ENCODE measurements at places on chromosomes 6 and 20. TPM values are rescaled to one million over a fixed set of nuclear protein-coding genes. Genes with fewer than 3 reads are reported as not detected.

The GSTA2 gene
- not detected for total RNA-seq

DNA sequence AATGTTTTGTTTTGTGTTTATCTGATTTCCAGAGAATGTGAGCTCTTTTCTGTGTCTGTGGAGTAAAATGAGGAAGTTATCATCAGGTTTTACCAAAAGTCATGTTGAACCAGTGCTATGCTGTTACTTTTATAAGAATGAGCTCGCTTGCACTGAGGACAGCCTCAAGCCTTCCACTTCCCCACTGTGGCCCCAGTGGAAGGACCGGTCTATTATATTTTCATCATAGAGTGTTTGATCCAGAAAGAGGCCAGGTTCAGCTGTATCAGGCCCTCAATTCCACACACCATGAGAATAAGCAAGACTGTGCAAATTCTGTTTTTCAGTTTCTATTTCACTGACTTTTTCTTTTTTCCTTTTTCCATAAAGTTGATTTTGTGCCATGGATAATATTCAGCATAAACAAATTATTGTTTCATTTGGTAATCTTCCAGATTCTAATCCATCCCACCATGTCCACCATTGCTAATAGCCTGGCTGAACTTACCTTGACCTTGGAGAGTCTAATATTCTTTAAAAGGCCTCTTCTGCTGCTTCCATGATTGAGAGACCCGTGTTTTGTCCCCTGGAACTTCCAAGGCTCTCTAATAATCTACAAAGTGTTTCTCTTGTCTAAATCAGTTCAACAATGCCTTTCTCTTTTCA lies 286.2 kb downstream of the THBS2 start:
- H3K36me3 ChIP-seq = no peaks in the 10 kb centered on the region
- H3K4me3 ChIP-seq = no peak overlapping the region
- DNase-seq = no peak
- no peaks in the 10 kb centered on the region for H3K4me1 ChIP-seq

- H3K4me3 ChIP-seq = no peak overlapping the region
- no peak overlapping the region for H3K27ac ChIP-seq
- DNase-seq = no peak
- H3K27me3 ChIP-seq = no peaks in the 10 kb centered on the region
- H3K4me1 ChIP-seq = no peaks in the 10 kb centered on the region
- H3K36me3 ChIP-seq = no peaks in the 10 kb centered on the region
Measured at GRCh38 chr6:142275236-142276006, 26.4 kb upstream of the ADGRG6 start.

DNA sequence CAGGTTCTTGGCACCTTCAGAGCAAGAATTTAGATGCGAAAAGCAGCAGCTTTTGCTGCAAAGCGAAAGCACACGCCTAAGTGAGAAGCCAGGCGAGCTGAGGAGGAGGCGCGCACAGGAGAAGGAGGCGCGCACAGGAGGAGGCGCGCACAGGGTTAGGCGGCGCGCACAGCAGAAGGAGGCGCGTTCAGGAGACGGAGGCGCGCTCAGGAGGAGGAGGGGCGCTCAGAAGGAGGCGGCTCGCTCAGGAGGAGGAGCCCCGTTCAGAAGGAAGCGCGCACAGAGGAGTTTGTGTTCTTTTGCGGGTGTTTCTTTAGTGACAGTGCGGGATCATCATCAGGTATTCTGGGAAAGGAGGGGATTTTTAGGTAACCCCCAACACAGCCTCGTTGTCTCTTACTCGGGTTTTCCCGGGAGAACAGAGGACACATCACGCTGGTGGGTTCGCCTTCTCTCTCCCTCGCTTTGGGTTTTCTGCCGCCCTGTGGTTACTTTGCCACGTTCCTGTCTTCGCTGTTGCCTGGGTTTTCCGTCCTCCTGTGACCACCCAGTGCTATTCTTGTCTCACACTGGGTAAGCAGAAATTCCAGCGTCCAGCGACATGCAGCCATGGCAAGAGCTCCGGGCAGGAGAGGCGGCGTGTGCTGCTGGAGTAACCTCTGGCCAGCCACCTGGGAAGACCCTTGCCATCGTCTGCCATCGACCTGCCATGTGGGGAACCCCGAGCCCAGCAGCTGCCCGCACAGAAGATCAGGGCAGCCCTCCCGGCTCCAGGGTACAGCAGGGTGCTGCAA lies 47.0 kb downstream of the WDR27 start:
- no peak for DNase-seq
- H3K27ac ChIP-seq = no peak overlapping the region
- H3K36me3 ChIP-seq = no peaks in the 10 kb centered on the region

GRCh38 chr6:143559051-143559660 lies 47.6 kb upstream of the FUCA2 start:
- no peak for DNase-seq
- H3K4me3 ChIP-seq = no peak overlapping the region
- H3K27me3 ChIP-seq = no peaks in the 10 kb centered on the region
- H3K27ac ChIP-seq = no peak overlapping the region
- H3K4me1 ChIP-seq = no peaks in the 10 kb centered on the region

- no peaks in the 10 kb centered on the region for H3K4me1 ChIP-seq
- H3K36me3 ChIP-seq = no peaks in the 10 kb centered on the region
- H3K4me3 ChIP-seq = no peak overlapping the region
- peaks cover 5% of the 10 kb centered on the region for H3K27me3 ChIP-seq
Measured at GRCh38 chr20:62598761-62599194, 43.5 kb upstream of the SLCO4A1 start.

The TMEM244 gene
- total RNA-seq = not detected

GRCh38 chr6:17705428-17705777 lies 1.3 kb downstream of the NUP153 start:
- H3K4me3 ChIP-seq = peak overlapping the region; percentile 69
- no peaks in the 10 kb centered on the region for H3K4me1 ChIP-seq
- DNase-seq = no peak
- no peaks in the 10 kb centered on the region for H3K27me3 ChIP-seq
- no peaks in the 10 kb centered on the region for H3K36me3 ChIP-seq
- peak overlapping the region; percentile 94 for H3K27ac ChIP-seq

The HRH3 gene
- total RNA-seq = 1.7 TPM

The CLPSL1 gene
- total RNA-seq = not detected

- H3K27me3 ChIP-seq = no peaks in the 10 kb centered on the region
- H3K27ac ChIP-seq = no peak overlapping the region
- H3K4me1 ChIP-seq = no peaks in the 10 kb centered on the region
- H3K4me3 ChIP-seq = no peak overlapping the region
Measured at GRCh38 chr20:5509803-5510202, 193.0 kb upstream of the PROKR2 start.

DNA sequence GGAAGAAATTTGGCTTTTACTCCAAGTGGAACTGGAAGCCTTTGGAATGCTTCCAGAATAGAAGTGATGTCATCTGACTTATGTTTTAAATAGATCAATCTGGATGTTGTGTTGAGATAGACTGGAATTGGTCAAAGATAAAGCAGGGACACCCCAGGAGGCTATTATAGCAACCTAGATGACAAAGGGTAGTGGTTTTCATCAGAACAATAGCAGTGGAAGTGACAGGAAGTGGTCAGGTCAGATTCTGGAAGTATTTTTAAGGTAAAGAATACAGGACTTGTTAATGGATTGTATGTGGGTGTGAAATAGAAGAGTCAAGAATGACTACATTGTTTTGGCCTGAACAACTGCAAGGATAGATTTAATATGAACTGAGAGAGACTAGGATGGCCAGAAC lies 191.4 kb downstream of the ADGRB3 start:
- H3K4me1 ChIP-seq = no peaks in the 10 kb centered on the region
- DNase-seq = peak; percentile 14
- H3K27ac ChIP-seq = no peak overlapping the region

GRCh38 chr6:104087765-104088164 lies 772.0 kb downstream of the HACE1 start:
- no peaks in the 10 kb centered on the region for H3K4me1 ChIP-seq
- H3K27me3 ChIP-seq = no peaks in the 10 kb centered on the region
- DNase-seq = no peak
- H3K4me3 ChIP-seq = no peak overlapping the region

The SNAP25 gene
- not detected for total RNA-seq

DNA sequence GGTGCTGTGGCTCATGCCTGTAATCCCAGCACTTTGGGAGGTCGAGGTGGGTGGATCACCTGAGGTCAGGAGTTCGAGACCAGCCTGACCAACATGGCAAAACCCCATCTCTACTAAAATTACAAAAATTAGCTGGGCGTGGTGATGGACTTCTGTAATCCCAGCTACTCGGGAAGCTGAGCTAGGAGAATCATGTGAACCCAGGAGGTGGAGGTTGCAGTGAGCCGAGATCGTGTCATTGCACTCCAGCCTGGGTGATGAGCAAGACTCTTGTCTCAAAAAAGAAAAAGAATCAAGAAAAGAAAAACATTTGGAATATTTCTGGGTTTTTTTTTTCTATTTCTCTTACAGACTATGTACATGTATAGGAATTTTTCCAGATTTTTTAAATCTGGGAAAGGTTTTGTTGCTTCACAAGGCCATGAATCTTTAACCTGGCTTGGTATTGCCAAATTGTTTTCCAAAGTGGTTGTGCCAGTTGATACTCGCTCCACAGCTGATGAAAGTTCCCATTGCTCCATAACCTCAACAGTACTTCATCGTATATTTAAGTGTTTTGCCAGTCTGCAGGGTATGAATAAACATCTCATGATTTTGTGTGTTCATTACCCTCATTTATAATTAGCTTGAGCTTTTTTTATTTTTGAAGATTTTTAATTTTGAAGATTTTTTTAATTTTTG lies 33.5 kb downstream of the RNF217 start:
- H3K4me1 ChIP-seq = peaks cover 20% of the 10 kb centered on the region
- H3K4me3 ChIP-seq = no peak overlapping the region
- no peaks in the 10 kb centered on the region for H3K27me3 ChIP-seq

The RIPPLY2 gene
- not detected for total RNA-seq

DNA sequence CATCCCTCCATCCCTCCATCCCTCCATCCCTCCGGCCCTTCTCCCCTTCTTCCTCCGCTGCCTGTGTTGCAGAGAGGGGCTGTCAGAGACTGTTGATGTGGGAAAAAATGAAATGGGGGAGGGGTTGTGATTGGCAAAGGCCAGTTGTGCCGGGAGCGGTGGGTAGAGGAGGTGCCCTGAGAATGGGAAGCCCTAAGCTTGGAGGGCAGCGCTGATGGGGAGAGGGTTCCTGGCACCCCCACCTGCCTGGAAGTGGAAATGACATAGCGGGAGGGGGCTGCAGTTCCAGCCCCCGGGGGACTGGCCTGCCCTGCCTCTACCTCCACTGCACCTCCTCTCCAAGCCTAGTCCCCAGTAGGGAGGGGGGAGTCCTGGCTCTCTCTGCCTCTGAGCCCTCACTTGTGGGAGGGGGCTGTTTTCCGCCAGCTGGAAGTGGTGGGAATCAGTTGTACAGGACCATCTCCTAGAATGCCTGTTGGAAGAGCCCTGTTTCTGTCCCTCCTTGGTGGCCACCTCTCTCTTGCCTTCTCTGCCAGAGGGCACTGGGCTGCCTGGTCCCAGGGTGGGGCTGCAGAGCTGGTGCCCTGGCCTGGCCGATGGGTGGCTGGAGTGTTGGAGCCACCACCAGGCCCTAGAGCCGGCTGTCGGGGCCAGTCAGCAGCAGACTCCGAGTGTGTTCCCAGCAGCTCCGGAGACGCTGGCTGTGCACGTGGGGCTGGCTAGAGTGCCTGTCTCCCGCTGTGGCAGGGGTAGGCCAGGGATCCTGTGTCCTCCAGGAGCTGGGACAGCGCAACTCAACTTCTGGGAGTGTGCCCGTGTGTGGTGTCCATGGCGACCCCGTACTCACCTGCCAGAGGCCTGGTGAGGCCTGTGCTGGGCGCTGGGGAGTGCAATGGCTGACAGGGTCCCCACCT lies 1.5 kb downstream of the DLGAP4 start:
- no peaks in the 10 kb centered on the region for H3K36me3 ChIP-seq
- peak overlapping the region; percentile 61 for H3K4me3 ChIP-seq
- peaks cover 70% of the 10 kb centered on the region for H3K27me3 ChIP-seq
